ENCODE measurements at places on chromosomes 2 and 18.

DNA sequence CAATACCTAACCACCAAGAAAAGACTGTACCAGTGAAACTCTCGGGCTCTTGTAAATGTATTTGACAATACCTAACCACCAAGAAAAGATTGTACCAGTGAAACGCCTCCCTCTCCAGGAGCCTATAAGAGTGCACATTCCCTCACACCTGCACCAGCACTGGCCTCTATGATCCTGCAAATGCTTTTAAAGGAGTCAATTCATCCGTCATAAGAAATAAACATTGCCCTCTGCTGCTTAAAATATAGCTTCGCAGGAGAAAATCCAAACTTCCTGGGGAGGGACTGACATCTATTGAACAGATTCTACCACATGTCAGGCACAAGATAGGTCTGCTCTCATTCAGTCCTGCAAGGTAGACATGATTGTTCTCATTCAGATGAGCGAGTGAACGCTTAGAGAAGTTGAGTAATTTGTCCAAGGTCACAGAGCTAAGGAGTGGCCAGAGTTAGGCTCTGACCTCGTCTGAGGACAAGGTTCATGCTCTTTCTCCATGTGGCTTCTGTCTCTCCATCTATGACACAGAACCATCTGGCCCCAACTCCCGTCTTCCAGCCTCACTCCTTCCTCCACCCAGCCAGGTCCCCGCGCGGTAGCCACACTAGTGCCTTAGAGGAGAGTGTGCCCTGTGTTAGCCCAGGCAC is 38.7 kb downstream of the MCFD2 start:
- DNase-seq = no peak

GRCh38 chr2:199433204-199433832 is 24.4 kb downstream of the SATB2 start:
- no peak for DNase-seq

- DNase-seq = no peak
These were observed 6.1 kb downstream of the BCL2 start for GRCh38 chr18:63313396-63313917.

DNA sequence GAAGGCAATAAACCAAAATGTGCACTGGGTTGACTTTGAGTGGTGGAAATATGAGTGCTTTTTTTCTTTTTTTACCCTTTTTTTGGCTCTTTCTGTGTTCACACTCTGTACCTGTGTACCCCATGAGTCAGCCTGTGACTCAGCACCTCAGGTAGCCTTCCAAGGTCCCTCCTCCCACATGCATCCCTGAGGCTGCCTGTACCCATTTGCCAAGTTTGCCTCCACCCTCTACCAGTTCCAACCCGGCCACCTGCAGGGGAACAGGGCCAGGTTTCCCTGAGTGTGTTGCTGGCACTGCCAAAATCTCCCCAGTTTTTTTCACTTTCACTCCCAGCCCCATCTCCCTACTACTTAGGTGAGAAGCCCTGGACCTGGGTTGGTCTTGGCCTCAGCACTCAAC is 14.0 kb downstream of the CXCR1 start:
- DNase-seq = no peak

DNA sequence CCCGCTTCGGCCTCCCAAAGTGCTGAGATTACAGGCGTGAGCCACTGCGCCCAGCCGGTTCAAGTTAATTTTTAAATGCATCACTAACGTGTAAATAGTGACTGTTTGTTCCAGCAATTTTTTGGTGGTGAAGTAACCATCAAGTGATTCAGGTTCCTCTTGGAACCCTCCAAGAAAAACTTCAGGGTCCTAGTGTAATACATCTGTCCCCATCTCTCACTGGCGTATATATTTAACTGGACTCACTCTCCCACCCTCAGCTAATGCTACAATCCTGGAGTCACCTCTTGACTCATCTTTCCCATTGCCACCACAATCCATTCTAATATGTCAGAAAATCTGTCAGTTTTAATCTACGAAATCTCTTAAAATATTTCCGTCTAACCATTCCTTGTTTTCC is 10.3 kb downstream of the SULT1C4 start:
- DNase-seq = no peak

DNA sequence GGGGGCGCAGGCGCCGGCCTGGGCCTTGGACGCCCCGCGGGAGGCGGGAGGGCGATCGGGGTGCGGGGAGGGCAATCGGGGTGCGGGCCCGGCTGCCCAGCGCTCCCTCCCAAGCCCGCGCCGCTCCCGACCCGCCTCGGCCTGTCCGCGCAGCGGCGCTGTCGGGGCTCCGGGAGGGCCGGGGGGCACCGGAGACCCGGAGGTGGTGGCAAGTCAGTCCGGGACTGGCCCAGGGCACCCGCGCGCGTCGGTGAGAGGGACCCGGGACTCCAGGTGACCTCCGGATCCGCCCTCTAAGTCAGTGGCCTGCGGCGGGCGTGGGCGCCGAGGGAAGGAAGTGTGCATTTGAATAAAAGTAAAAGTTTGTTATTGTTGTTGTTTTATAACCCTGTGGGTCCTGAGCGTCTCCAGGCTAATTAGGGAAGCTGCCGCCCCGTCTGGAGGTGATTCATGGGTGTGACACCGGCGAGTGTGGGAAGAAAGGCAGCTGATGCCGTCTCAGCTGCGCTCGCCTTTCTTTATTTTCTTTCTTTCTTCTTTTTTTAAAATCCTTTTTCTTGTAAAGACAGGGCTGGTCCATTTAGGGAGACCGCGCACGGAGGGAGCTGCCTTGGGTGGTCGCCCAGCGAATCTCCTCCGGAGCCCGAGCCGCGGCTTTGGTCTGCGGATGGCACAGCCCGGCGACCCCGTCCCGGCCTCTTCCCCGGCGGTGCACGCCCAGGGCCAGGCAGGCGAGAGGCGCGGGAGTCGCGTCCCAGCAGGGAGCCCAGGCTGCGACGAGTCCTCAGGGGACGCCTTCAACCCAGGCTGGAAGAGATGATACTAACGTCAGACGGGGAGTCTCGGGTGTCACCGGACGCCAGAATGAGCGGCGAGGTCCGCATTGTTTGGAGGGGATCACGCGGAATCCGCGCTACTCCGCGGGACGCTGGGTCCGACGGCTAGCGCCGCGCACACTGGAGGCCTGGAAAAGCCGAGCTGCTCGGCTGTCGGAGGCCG is 627 bp upstream of the CRACDL start:
- no peak for DNase-seq

DNA sequence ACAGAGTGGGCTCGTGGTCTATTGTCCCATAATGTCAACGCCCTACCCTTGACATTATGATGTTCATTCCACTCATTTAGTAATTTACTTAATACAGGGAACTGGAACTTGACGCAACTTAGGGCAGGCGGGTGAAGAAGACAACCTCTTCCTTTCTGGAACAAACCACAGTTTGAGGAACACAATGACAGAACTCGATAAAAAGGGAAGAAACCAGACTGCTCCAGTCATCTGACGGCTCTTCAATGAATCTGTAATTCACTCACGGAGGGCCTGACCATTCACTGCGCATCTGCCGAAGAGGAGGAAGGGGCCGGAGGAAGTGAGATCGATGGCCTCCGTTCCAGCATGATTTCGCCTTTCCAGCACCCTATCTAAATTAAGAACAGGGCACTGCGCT is 83.2 kb downstream of the BCL2 start:
- DNase-seq = no peak

- DNase-seq = no peak
These were observed 1.9 kb downstream of the WDR12 start for GRCh38 chr2:202909394-202910192.

GRCh38 chr18:10301831-10302483 is 152.5 kb upstream of the APCDD1 start:
- no peak for DNase-seq

DNA sequence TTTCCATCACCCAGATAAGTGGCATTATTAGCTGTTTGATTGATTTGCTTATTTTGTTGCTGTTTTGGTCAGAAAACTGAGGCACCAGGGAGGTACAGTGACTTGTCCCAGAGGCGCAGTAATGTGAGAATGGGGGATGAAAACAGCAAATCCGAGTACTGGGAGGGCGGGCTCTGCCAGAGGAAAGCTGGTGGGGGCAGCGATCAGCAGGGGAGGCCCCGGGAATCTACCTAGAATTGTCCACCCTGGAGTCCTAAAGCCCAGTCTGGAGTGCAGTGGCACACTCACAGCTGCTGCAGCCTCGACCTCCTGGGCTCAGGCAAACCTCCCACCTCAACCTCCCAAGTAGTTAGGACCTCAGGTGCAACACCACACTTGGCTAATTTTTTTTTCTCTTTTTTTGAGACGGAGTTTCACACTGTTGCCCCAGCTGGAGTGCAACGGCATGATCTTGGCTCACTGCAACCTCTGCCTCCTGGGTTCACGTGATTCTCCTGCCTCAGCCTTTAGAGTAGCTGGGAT is 17.0 kb upstream of the PTMA start:
- DNase-seq = no peak

DNA sequence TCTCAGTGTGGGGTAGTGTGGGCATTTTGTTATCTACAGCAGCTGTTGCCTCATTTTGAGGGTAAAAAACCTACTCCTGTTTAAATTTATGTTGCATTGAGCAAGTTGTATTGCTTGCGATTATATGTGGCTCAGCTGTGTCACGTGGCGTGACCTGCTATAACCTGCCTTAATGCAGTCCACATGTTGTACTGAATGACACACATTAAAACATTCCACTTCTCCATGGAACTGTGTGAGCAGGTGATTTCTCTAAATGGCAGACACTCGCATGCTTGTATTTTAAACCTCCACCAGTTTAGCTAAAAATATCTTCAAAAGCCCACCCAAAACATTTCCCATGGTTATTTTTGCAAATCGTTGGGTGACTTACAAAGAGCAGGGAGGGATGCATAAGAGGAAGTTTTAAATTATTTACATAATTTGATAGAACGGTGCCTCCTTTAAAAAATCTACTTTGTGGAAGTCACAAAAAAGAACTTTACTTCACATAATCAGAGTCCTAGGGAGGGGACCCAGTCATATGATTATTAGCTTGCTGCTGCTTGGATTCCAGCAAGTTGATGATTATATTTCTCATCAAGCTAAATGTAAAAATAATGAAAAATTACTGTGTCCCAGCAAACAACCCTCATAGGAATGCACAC is 163.3 kb upstream of the ZEB2 start:
- DNase-seq = no peak

- no peak for DNase-seq
These were observed 34.7 kb downstream of the PTPN18 start for GRCh38 chr2:130390460-130391057.

- no peak for DNase-seq
These were observed 13.7 kb downstream of the NCKAP1 start for GRCh38 chr2:183024339-183025095.

GRCh38 chr2:238864207-238865014 is 16.5 kb downstream of the TWIST2 start:
- DNase-seq = no peak

DNA sequence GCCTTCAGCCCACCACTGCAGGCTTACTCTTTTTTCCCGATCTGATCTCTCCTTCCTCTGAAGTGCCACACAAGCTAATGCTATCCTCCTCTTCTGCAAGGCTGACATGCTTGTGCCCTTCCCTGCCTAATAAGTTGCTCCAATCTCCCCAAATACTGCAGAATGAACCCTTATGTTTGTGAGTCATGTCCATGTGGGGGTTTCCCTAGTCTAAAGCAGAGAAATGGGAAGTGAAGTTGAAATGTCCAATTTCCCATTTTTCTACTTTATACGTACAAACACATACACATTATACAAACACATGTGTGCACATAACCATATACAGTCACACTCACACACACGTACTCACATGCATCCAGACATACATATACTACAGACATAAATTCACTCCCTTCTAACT is 288.1 kb upstream of the CELF4 start:
- no peak for DNase-seq

GRCh38 chr18:63220903-63221302 is 98.7 kb downstream of the BCL2 start:
- no peak for DNase-seq

DNA sequence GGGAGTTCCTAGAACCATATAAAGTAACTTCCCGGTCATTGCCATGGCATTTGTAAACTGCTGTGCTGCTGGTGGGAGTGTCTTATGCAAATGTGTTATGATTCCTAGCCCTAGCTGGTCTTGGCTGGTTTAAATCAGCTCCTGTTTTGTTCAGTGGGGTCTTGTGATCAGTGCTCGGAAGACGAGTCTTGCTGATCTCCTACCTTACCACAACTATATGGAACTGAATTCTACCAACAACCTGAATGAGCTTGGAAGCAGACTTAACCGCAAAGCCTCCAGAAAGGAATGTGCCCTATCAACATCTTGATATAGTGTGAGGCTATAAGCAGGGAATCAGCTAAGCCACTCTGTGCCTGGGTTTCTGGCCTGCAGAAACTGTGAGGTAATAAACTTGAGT is 33.5 kb downstream of the POLE4 start:
- DNase-seq = no peak

DNA sequence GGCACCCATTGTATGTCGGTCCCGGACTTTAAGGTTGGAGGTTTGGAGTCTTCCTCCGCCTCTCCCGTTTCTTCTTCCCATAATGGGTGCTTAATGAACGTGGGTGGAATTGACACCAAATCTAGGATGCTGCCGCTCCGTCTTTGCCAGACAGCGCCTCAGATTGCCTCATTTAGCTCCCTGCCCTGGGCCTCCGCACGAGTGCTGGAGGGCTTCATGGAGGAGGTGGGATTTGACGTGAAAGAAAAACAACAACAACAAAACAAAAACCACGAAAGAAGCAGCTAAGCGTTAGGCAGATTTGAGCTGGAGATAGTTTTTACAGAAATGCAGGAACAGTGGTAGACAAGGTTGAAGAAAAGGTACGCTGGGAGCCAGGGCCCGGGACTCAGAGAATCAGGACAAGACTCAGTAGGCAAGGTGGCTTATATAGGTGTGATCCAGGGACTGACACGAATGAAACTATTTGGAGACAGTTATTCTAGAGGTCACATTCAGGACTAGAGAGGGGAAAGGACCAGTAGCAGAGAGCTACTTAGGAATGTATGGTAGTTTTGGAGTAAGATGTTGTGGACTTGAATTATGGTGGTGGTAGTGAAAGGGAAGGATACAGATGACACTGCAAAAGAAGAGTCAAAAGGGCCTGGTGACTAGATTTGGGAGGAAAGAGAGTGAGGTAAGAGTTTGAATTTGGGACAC is 605 bp downstream of the ZNF2 start:
- no peak for DNase-seq

GRCh38 chr2:237177986-237178385 is 92.3 kb downstream of the COPS8 start:
- no peak for DNase-seq

DNA sequence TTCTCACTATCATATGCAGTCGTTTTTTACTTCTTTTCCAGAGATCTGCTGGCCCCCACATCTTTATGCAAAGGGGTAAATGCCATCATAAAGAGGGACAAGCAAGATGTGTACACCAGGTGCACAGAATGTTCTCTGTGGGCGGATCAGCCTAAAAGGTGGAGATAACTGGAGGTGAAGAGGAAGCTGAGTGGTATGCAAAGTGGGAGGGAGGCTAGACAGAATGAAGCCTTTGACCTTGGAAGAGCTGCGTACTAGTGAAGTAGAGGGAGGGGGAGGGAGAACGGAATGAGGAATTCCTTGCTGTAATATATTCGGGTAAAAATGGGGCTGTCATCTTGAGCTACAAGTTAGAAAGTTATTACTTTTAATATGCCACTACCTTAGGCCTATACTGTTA is 287.5 kb upstream of the VRK2 start:
- DNase-seq = no peak

GRCh38 chr18:54910161-54910919 is 48.9 kb downstream of the CCDC68 start:
- no peak for DNase-seq

- DNase-seq = no peak
These were observed 163.0 kb downstream of the DDX1 start for GRCh38 chr2:15754703-15755099.

GRCh38 chr2:217258170-217258569 is 398.3 kb upstream of the TNP1 start:
- no peak for DNase-seq
